ENCODE measurements at places on chromosomes 7 and 10. TPM values are rescaled to one million over a fixed set of nuclear protein-coding genes. Genes with fewer than 3 reads are reported as not detected.

Gene HOXA3
- not detected for total RNA-seq

Gene COL13A1
- total RNA-seq = 16.6 TPM

Gene SPRN
- total RNA-seq = 0.18 TPM

Gene CUZD1
- 0.11 TPM for total RNA-seq

Gene NEBL
- total RNA-seq = 15.7 TPM
